ENCODE measurements at places on chromosomes 7 and 10. TPM values are rescaled to one million over a fixed set of nuclear protein-coding genes. Genes with fewer than 3 reads are reported as not detected.

Gene ACSM6
- not detected for polyA plus RNA-seq

Gene ERVW-1
- polyA plus RNA-seq, result not detected

Gene ADAM12
- polyA plus RNA-seq, result 8.0 TPM

Gene GFRA1
- 7.5 TPM for polyA plus RNA-seq

Gene VAX1
- polyA plus RNA-seq, result not detected

Gene NPY4R2
- 0.06 TPM for polyA plus RNA-seq

Gene IFIT1
- polyA plus RNA-seq, result 32.8 TPM

Gene CTTNBP2
- 10.7 TPM for polyA plus RNA-seq

Gene CAMK2B
- polyA plus RNA-seq, result 0.12 TPM

Gene SSBP1
- 212 TPM for polyA plus RNA-seq

Gene SNCG
- polyA plus RNA-seq, result 4.6 TPM

Gene SPDYE16
- not detected for polyA plus RNA-seq

Gene DPYSL4
- polyA plus RNA-seq, result 9.0 TPM

Gene LIPF
- polyA plus RNA-seq, result not detected

Gene NAT16
- 0.02 TPM for polyA plus RNA-seq

Gene TMEM140
- polyA plus RNA-seq, result 1.4 TPM

Gene SCIN
- polyA plus RNA-seq, result not detected

Gene SORCS1
- polyA plus RNA-seq, result 0.05 TPM

Gene EPHB6
- 0.51 TPM for polyA plus RNA-seq

Gene HOXA1
- polyA plus RNA-seq, result 2.9 TPM

Gene NPSR1
- polyA plus RNA-seq, result not detected

Gene DNA2
- 1.6 TPM for polyA plus RNA-seq

Gene PLPP4
- polyA plus RNA-seq, result 0.10 TPM

Gene TAS2R4
- 0.26 TPM for polyA plus RNA-seq

Gene TMEM139
- not detected for polyA plus RNA-seq

Gene OR2A42
- polyA plus RNA-seq, result not detected

Gene CALHM1
- not detected for polyA plus RNA-seq

Gene TRPV5
- not detected for polyA plus RNA-seq

Gene GRID1
- polyA plus RNA-seq, result not detected

Gene ABCB1
- 2.9 TPM for polyA plus RNA-seq

Gene STAG3
- 0.15 TPM for polyA plus RNA-seq

Gene RADIL
- 0.07 TPM for polyA plus RNA-seq

Gene GBX1
- not detected for polyA plus RNA-seq

Gene SVOPL
- not detected for polyA plus RNA-seq

Gene AOAH
- polyA plus RNA-seq, result not detected

Gene CFAP70
- polyA plus RNA-seq, result 0.16 TPM

Gene KIN
- 10.2 TPM for polyA plus RNA-seq

Gene NPFFR1
- not detected for polyA plus RNA-seq

Gene TMEM213
- not detected for polyA plus RNA-seq

Gene PVRIG
- polyA plus RNA-seq, result not detected

Gene HYAL4
- not detected for polyA plus RNA-seq

Gene NACAD
- polyA plus RNA-seq, result 0.64 TPM

Gene ZNF800
- 10.5 TPM for polyA plus RNA-seq

Gene ABCB4
- polyA plus RNA-seq, result 0.02 TPM

Gene MASTL
- 4.6 TPM for polyA plus RNA-seq

Gene HTR5A
- not detected for polyA plus RNA-seq
